SW 1271 (cell line): ENCODE measurements at places on chromosomes 11 and 22.

- no peak for DNase-seq
Observed at GRCh38 chr11:126686938-126687337, 313.6 kb downstream of the KIRREL3 start.

GRCh38 chr22:37010976-37011375 is 8.3 kb downstream of the TST start:
- no peak for DNase-seq

- DNase-seq: no peak
Observed at GRCh38 chr11:61893981-61894380, 2.6 kb upstream of the FADS3 start.

GRCh38 chr11:115893461-115894099 is 389.4 kb upstream of the CADM1 start:
- DNase-seq: no peak

GRCh38 chr11:119573858-119574257 is 150.9 kb upstream of the THY1 start:
- DNase-seq: no peak

GRCh38 chr22:20982563-20982882 is 426 bp downstream of the LZTR1 start:
- no peak for DNase-seq

DNA sequence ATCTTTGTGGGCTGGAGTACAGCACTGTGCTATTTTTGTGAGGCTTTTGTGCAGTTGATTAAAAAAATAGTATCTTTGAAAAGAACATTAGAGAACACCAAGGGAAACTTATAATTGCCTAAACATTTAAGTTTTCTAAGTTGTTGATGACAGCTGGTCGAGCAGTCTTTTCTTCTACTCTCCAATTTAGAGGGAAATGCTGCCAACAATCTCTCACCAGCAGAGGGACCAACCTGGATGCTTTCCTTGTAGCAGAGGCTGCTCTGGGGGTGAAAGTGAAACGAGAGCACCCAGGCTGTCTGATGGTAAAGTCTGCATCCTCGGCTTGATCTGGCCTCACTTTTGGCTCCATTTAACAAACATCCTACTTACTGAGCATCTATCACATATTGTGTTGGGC is 1286.5 kb upstream of the TENM4 start:
- DNase-seq: peak; percentile 16

GRCh38 chr11:128757886-128758612 is 64.2 kb downstream of the FLI1 start:
- no peak for DNase-seq

GRCh38 chr11:95831198-95831883 is 41.0 kb downstream of the CEP57 start:
- no peak for DNase-seq

DNA sequence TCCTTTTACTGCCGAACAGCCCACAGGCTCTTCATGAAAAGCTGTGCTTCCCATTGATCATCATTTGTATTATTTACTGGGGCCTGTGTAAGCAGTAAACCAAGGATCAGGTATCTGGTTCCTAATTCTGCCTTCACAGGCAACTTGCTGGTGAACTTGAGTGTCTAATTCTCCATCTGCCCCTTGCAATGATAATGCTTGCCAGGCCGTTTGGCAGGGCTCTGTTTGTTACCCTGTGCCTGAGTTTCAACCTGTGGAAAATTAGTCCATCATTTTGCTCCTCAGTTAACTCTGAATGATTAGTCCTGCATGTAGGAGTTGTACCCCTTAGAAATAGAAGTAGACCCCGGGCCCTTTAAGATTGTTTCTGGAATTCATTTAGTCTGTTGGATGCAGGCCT is 298.4 kb upstream of the CADM1 start:
- DNase-seq: no peak

- no peak for DNase-seq
Observed at GRCh38 chr11:44113018-44113417, 17.5 kb downstream of the EXT2 start.

DNA sequence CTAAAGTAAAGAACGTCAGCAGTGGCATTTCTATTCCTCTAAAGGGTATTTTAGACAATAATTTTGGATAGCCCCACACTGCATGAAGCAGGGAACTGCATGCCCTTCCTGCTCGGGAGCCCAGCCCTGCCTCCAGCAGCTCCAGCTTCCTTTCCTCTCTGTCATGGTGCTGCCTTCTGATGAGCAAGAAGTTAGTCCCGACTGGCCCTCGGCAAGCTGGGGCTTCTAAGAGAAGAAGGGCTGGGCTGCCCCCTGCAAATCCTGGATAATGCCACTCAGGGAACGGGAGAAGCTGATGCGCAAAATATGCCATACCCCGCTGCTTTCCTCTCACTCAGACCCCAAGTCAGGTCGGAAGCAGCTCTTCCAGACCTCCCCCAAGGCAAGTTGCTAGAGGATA is 296.4 kb downstream of the ETS1 start:
- no peak for DNase-seq

DNA sequence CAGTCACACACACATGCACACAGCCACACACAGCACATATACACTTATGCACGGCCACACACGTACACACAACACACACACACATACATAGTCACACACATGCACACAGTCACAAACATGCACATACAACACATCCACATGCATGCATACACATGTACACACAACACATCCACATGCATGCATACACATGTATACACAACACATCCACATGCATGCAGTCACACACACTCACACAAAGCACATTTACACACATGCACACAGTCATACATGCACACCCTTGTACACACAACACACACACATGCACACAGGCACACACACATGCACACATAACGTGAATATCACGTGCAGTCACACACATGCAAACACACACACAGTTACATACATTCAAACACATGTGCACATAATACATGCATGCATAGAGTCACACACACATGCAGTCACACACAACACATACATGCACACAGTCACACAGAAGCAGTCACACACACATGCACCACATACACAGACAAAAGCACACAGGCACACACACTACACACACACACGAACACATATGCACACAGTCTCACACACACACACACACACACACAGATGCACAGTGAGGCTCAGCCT is 18.8 kb downstream of the IFITM10 start:
- DNase-seq: no peak

DNA sequence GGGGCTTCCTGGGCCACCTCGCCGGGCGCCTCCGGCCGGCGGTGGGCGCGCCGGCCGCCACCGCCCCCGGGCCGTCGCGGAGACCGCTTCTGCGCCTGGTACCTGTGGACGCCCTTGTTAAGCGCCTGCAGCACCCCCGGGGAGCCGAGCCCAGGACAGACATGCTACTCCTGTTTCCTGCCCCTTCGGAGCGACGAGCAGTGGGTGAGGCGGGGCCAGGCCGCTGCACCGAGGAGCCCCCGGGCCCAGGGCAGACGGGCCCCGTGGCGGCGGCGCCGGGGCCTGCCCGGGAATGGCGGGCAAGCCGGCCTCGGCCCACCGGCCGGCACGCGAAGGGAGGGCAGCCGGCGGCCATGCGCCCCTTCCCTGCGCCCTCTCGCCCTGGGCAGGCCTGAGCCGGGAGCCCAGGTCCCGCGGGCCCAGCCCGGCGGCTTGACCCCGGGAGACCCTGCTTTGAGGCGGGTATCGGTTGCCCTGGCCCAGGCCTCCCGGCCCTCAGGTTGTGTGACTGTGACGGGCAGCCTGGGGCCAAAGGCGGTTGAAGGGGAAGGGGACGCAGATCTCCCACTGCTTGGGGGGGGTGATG is 789 bp upstream of the KDM2A start:
- DNase-seq: no peak

DNA sequence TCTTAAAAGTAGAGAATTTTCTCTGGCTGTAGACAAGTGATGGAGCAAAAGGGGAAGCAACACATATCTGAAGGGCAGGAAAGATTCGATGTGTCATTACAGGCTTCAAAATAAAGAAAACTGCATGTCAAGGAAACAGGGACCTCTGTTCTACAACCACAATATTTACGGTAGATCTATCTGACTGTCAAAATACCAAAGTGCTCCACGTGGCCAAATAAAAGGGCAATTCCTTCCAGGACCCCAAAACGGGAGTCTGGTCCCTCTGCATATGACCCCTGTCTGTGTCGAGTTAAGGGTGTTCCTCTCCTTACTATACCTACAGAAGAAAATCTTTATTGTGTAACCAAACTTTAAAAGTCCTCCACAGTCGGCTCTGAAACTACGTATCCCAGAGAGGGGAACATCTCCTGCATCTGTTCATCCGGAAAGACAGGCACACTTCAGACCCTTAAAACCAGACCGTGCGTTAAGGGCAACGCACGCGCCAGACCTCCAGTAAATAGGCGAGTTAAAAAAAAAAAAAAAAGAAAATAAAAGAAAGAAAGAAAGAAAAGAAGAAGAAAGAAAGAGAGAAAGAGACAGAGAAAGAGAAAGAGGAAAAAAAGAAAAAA is 756 bp downstream of the CLNS1A start:
- no peak for DNase-seq

DNA sequence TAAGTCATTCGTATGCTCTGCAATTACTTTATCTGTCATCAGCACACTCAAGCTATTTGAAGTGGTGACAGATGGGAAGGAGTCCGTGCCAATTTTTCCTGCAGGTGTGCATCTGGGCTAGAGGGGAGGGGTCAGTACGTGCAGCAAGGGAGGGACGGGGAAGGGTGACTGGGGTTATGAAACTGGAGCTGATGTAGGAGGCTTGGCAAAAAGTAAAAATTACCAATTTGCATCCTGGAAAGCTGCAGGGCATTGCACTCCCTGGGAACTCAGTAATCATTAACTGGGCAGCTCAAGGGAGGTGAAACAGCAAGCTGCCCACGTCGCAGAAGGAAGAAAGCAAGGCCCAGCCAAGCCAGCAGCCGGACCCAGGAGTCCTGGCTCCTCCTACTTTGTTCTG is 87.1 kb upstream of the TMEM45B start:
- DNase-seq: no peak

DNA sequence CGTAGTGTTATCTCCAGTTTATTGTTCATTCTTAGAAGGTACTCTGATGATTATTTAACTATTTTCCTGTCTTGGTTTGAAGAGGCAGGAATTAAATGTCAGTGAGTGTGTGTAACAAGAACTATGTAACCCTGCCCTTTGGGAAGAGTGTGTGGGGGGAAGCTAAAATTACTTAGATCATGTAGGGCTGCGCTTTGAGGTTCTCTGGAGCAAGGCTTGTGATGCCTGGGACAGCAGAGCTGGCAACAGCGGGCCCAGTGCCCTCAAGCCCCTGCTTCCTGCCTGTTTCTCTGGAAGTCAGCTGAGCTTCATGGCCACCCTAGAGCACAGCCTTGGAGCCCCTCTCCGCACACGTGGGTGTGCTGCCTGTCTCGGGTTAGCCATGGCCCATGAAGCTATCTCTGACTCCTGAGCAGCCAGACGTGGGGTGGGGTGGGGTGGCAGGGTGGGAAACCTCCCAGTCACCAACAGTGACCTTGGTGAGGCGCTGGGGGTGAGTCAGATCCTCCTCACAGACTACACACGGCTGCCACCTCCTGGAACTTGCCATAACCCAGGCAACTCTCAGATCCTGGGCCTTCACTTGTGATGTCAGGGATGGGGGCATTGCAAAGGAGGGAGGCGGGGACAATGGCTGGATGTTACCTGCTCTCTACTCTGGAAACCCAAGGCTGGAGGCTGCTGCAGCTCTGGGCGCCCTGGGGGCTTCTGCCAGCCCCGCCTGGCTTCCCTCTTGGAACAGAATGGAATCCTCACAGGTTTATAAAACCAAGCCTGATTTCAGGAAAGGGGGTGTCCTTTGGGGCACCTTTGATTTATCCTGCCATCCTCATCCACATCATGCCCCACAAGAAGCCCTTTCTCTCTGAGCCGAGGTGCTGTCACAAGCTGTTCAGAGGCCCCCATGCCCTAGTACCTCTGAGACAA is 88.6 kb downstream of the SNX19 start:
- peak; percentile 35 for DNase-seq

DNA sequence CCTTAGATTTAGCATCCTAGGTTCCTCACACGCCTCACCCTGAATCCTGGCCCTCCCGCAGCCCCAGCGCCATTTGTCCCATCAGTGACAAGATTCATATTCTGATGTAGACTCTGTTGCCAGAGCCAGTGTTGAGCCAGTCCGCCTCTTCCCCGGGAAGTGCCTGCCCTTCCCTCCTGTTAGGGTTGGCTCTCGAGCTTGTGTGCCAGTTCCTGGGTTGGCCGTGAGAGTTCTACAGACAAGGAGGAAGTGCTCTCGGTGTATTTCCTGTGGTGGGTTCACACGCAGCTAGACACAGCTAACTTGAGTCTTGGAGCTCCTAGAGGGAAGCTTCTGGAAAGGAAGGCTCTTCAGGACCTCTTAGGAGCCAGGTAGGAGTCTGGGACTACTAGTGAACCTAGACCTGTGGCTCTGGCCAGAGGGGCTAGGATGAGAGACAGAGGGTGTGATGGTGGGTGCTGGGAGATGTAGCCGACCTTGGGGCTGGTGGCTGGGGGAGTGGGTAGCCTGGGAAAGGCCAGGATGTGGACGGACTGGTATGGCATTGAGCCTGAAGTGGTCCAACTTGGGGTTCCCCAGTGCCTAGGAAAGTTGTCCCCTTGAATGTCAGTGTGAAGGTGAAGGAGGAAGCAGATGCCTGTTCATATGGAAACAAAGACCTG is at the start of gene IL18BP:
Gene IL18BP (plus strand): TSS at position 261 of the 662 bp plus-strand sequence. CDS start 1,076 bp downstream, outside the sequence.
- no peak for DNase-seq

DNA sequence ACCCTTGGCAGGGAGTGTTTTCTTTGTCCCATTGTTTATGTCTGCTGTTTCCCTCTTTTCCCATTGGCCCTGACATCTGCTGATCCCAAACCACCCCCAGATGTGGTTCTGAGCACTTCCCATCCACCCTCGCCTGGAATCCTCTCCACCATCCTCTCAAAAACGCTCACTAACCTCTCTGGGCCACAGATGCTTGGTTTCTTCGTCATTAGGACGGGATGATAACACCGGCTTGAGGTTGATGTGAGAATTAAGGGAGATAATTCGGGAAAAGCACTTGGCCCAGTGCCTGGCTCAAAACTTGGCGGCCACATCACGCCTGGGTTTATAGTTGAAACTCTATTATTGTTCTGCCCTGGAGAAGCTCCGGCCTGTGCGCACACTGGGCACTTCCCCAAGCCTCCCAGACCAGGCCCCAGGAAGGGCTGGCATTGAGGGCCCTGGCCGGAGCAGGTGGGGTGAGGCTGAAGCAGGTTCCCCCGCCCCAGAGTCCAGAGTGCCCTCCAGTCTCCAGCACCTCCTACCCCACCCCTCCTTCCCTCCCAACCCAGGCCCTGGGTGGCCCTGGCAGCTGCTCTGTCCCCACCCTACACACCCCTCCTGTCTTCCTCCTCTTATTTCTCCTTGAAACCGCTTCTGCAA is 63.7 kb downstream of the CYTH4 start:
- DNase-seq: no peak

GRCh38 chr11:30328681-30329080 is 5.8 kb downstream of the ARL14EP start:
- DNase-seq: no peak

- DNase-seq: no peak
Observed at GRCh38 chr11:22688914-22689313, 22.5 kb downstream of the GAS2 start.
